ENCODE measurements at places on chromosomes 13 and 19.

GRCh38 chr19:10219678-10220077 lies 11.5 kb downstream of the S1PR2 start:
- no peak for DNase-seq

DNA sequence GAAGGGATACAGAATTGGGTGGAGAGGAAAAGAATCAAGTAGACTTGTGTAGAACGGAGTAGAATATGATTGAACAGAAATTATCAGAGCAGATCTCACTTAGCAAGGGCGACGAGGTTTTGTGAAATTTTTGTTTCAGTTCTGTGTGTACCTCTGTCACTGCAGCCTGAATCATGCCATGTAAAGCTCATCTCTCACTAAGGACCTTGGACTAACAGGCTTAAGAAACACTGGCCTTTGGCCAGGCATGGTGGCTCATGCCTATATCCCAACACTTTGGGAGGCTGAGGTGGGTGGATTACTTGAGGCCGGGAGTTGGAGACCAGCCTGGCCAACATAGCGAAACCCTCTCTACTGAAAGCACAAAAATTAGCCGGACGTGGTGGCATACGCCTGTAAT lies 62.6 kb downstream of the MYH14 start:
- peak; percentile 28 for DNase-seq

DNA sequence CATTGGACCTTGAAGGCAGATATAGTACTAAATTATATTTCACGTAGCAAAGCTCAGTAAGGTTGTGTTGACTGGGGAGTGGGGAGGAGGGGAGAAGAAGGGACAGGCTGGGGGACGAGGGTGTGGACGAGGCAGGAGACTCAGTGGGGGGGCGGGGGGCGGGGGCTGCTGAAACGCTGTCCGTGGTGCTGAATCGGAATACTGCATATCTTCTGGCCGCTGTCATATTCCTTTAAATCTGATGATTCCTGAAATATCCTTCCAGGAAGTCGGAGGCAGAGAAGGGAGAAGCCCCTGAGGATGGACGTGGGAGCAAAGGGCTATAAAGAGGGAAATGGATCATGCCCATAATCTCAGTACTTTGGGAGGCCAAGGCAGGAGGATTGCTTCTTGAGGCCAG lies 34.7 kb upstream of the CASP14 start:
- DNase-seq: no peak

GRCh38 chr13:28459911-28460310 lies 35.0 kb downstream of the FLT1 start:
- DNase-seq: no peak

- DNase-seq: peak; percentile 54
Measured at GRCh38 chr13:109744512-109745051, 41.8 kb downstream of the IRS2 start.

- peak; percentile 73 for DNase-seq
Measured at GRCh38 chr19:10104665-10105508, 1.3 kb upstream of the PPAN start.

GRCh38 chr19:32674153-32674930 lies 638 bp downstream of the ANKRD27 start:
- DNase-seq: no peak

- DNase-seq: no peak
Measured at GRCh38 chr13:42984691-42985090, 7.3 kb downstream of the EPSTI1 start.

GRCh38 chr13:97359181-97360057 lies 74.5 kb upstream of the RAP2A start:
- peak; percentile 61 for DNase-seq

DNA sequence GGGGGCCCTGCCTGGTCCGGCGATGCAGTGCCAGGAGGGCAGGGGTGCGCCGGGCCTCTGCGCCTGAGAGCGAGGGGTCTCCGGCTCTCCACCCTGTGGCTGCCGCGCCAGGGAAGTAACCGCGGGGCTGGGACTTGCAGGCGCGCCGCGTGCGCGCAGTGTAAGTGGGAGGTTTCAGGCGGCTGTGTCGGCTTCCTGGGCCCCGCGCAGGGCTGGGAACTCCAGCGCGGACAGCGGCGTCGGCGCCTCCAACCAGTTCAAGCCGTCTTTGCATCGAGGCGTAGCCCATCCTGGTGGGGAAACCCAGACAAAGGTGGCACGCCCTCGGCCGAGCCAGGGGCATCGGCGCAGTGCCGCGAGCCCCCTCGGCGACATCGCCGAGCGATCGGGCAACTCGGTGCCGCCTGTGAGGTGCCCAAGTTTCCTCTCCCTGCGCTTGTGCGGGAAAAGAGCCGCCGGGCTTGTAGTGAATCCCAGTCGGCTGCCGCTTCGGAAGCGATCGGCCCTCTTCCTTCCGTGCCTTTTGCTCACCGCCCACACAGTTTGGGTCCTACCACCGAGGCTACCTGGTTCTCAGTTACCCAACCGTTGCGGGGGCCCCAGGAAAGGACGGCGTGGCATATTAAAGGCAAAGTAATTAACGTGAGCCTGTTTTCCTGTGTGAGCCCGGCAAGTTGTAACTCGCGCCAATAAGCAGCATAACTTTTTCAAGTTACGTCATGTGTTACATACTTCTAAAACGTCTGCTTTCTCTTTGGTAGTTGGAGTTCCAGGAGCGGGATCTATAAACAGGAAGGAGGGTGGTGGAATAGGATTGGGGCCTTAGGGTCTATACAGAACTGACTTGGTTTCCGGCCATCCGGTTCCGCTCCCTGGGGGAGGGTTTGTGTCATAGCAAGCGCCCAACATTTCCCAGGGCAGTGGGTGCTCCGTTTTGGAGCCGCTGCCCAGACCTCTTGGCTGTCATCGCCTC lies 1.2 kb downstream of the LRCH1 start:
- DNase-seq: peak; percentile 85
